ENCODE measurements at places on chromosomes 16 and 17. TPM values are rescaled to one million over a fixed set of nuclear protein-coding genes. Genes with fewer than 3 reads are reported as not detected.

DNA sequence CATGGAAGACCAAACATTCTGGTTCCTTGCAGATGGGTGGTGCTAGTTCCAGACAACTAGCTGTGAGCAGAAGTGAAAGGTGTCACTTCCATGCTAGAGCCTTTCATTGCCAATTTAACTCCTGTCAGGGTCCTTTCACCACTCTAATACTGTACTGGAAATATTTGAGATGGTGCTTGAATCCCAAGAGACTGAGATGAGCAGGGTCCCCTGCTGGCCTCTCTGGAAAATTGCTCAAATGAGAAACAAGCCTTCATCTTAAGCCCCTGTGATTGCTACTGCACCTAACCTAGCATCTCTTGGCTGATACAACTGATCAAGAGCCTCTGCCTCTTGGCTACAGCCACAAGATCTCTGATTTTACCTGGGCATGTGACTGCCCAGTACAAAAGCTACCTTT is 7.4 kb upstream of the VAC14 start:
- H3K36me3 ChIP-seq: no peaks in the 10 kb centered on the region
- H3K27ac ChIP-seq: no peak overlapping the region
- H3K4me3 ChIP-seq: no peak overlapping the region
- no peak for DNase-seq

DNA sequence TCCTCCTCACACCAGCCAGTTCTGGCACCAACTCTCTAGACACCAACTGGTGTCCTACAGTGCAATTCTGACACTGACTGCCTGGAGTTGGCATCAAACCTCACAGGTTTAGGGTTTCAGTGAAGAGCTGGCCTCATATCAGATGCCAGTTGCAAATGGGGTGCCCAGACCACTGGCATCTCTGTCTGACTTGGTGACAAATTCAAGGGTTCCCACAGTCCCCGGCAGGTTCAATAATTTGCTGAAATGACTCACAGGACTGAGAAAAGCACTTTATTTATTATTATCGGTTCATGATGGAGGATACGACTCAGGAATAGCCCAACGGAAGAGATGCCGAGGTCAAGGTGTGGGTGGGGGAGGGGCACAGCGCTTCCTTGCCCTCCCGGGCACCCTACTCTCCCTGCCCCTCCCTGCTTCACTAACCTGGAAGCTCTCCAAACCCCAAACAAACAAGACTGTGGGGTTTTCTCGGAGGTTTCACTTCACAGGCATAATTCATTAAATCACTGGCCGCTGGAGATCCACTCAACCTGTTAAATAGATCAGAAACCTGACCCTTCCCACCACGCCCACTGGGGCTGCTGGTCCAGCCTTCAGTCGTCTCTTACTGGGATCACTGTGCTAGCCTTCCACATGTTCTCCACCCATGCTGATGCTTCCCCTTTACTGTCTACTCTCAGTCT is 1.7 kb upstream of the NLRP1 start:
- H3K4me1 ChIP-seq: no peaks in the 10 kb centered on the region
- no peak overlapping the region for H3K4me3 ChIP-seq

- no peaks in the 10 kb centered on the region for H3K4me1 ChIP-seq
- no peak overlapping the region for H3K27ac ChIP-seq
- H3K27me3 ChIP-seq: no peaks in the 10 kb centered on the region
- no peak for DNase-seq
- H3K4me3 ChIP-seq: no peak overlapping the region
- H3K36me3 ChIP-seq: no peaks in the 10 kb centered on the region
Measured at GRCh38 chr16:5509336-5509735, 411.7 kb upstream of the EEF2KMT start.

DNA sequence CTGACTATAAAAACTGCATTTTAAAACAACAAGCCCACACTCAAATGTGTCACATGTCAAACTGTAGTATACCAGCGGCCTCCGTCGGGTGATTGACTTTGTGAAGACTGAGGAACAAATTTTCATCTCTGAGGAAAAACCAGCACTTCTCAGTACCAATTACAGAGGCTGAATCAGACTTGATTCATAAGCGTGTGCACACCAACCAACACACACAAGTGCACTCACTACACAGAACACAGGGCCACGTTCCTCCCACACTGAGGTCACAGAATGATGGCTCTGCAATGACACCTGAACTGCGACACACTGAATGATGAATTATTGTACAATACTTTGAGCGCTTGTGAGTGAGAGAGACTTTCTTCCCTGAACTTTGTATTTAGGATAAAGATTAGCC is 29.6 kb downstream of the XPO6 start:
- DNase-seq: no peak
- peaks cover 35% of the 10 kb centered on the region for H3K4me1 ChIP-seq
- no peaks in the 10 kb centered on the region for H3K27me3 ChIP-seq
- peak overlapping the region; percentile 77 for H3K27ac ChIP-seq

GDPD1 gene
- total RNA-seq: 1.2 TPM

TMEM204 gene
- total RNA-seq: not detected

All from Caco-2 (cell line).